ENCODE measurements at places on chromosomes 1 and 21.

DNA sequence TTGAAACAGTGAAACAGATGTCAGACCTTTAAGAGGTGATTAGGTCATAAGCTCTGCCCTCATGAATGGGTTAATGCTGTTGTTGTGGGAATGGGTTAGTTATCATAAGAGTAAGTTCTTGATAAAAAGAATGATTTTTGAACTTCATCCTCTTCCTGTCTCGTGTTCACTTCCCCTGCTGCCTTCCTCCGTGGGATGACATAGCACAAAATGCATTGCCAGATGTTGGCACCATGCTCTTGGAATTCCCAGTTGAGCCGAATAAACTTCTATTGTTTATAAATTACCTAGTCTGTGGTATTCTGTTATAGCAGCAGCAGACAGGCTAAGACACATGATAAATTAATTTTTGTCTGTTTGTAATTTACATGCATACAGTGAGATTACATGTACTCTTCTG lies 112.0 kb upstream of the LRRC7 start:
- DNase-seq: no peak

DNA sequence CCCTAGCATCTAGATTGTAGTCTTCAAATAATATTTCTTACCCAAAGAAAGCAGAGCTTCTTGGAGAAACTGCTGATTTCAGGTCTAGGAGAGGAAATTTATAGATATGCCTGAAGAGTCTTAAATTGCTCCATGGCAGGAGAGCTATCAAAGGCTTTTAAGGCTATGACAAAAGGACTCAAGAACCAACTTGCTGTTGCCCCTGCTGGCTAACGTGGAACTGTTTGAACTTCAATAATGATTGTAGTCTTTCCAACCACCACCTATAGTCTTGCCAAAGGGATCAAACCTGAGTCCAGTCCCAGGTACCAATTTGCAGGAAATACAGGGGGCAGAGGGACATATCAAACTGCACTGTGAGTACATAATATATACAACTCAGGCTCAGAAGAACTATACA lies 336.2 kb upstream of the ESRRG start:
- DNase-seq: no peak

DNA sequence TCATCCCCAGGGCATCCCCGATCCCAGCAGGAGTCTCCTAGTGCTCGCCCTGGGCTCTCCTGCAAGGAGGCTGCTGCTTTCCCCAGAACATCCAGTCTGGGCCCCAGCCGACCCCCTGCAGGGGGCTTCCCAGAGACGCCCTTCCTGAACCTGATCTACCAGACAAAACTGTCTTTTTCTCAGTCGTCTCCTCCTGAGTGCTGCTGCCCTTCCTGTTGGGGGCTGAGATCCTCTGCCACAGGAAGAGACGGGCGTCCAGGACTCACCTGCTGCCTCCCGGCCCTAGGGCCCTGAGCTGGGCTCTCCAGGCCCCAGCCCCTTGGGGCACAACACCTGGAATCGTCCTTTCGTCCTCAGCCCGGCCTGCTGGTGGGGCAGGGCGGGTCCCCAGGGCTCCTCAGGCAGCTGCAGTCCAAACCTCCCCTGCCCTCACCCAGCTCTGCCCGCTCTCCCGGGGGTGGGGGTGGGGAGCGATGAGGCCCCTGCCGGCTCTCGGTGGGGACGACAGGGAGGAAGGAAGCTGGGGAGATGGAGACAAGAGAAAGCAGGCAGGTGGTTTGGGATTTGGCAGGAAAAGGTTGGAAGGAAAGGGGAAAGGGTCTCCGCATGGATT lies 36.9 kb downstream of the TP73 start:
- no peak for DNase-seq

DNA sequence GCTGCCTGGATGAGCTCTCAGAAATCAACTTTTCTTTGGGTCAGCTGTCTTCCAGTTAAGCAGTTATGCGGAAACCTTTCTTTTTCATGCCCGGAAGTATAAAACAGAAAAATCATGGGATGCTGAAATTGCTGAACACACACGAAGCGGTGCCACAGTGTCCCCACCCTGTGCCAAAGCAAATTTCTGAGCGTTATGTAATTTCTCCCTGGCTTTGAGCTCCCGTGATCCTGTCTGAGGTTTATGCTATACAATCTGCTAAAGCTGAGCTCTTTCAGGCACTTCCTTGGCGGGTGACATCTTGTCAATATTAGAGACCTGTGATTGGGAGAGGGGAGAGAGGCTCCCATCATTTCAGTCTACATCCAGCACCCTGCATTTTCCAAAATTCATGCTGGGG lies 201.7 kb downstream of the ROR1 start:
- no peak for DNase-seq

- DNase-seq: no peak
Measured at GRCh38 chr1:235841938-235842545, 24.7 kb downstream of the LYST start.

- no peak for DNase-seq
Measured at GRCh38 chr1:235980976-235981375, 83.9 kb downstream of the NID1 start.

- DNase-seq: no peak
Measured at GRCh38 chr1:187854457-187854856, 1025.7 kb downstream of the PLA2G4A start.

DNA sequence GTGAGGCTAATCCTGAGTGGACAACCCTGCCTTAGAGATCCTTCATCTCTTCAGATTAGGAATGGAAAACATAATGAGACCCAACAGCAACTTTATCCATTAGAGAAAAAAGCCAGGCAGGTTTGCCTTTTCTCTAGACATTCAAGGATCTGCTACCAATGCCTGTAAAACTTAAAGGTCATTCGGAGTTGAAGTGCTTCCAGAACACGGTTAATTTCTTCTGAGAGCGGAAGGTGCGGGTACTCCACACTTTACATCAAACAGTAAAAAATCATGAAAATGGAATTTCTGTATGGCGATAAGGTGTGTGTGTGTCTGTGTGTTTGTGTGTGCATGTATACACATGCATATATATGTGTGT lies 65.2 kb upstream of the PRKACB start:
- no peak for DNase-seq

GRCh38 chr1:202627841-202628565 lies 82.3 kb downstream of the SYT2 start:
- DNase-seq: no peak

DNA sequence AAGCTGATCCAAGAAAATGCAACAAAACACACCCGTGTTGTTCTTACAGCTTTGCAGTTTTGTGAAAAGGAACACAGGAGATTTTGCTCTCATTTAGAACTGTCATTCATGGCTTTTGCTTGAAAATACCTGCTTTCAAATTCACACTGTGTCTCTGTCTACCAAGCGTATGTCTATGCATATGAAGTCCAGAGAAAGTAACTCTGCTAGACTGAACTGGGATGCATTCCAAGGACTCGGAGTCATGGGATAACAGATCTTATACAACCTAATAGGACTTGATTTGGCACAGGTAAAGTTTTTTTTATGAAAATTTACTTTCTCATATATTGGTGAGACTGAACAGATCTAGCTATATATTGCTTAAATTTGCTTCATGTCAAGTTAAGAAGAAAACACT lies 102.4 kb downstream of the PTGER3 start:
- DNase-seq: no peak

GRCh38 chr1:117970252-117970651 lies 40.7 kb downstream of the WDR3 start:
- no peak for DNase-seq

DNA sequence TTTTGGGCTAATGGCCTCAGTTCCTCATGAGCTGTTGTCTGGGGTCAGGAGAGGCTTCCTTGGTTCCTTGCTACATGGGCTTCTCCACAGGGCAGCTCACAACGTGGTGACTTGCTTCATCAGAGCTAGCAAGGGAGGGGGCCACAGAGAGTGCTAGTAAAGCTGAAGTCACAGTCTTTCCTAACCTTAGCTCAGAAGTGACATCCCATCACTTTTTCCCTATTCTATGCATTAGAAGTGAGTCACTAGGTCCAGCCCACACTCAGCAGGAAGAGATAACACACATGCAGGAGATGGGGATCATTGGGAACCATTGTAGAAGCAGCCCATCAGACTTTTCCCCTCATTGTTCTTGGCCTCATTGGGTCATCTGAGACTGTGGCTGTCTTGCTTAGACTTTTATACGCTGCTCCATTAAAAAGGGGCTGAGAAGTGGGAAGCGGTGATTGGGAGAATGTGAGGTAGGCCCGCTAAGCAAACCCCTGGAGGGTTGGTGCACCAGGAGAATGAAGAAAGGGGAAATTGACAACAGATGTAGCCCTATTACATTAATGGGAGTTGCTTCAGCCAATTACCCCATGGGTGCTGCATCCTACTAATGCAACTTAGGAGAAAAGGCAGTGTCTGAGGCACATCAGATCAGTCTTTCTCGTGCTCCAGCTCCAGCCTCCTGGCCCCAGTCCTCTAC lies 22.1 kb upstream of the IGSF21 start:
- no peak for DNase-seq

GRCh38 chr1:42379794-42380585 lies 602 bp upstream of the RIMKLA start:
- no peak for DNase-seq

GRCh38 chr1:175209493-175209921 lies 16.9 kb upstream of the KIAA0040 start:
- no peak for DNase-seq

DNA sequence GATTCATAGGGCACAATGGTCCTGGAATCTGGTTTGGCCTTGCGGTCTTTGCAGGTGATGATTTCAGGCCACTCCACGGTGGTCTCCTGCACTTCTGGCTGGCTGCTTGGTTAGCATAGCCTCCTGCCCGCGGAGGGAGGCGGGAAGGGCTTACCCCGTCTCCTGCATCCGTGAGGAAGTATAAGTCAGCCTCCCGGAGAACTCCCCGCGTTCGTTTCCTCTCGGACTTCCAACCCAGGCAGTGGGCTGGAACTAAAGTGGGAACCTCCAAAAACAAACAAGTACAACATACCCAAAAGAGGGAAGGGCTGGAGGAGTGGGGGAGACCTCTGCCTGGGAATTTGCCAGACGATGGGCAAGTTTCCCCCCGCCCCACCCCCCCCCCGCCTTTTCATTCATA lies 939 bp upstream of the CCN1 start:
- DNase-seq: no peak

DNA sequence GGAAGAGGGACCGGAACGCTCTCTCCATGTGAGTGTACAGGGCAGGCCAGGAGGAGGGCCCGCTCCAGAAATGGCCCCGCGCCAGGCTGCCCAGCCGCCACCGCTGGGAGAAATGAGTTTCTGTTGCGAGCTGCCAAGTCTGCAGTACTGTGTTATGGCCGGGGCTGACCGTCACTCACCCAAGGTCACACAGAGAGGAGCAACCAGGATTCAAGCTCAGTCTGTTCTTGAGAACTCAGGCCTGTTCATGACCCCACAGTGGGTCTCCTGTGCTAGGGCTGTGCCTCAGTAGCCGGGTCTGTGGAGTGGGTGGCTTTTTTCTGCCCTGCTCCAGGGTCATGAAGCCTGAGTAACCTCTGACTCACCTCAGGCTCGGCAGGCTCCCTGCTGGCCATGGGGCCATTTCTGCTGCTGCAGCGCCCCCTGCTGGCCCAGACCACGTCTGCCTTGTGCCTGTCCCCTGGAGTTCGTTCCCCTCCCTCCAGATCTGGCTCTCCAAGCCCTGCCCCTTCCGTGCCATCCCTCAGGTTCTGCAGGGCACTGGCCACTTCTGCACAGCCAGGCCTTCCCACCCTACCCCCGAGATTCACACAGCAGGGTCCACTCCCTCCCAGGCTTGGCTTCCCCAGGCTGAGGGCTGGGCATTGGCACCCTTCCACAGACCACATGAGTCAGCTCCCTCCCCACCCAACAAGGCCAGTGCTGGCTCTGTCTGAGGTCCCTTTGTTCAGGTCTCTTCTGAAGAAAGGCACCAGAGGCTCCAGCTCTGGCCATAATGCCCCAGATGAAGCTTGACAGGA lies 51.8 kb downstream of the EDN2 start:
- DNase-seq: peak; percentile 28

- no peak for DNase-seq
Measured at GRCh38 chr1:171943973-171944561, 102.8 kb downstream of the DNM3 start.

- DNase-seq: no peak
Measured at GRCh38 chr1:187001198-187001889, 172.6 kb downstream of the PLA2G4A start.

- no peak for DNase-seq
Measured at GRCh38 chr1:235239851-235240250, 78.8 kb upstream of the RBM34 start.

- peak; percentile 27 for DNase-seq
Measured at GRCh38 chr1:244046907-244047611, 4.0 kb upstream of the ZBTB18 start.

DNA sequence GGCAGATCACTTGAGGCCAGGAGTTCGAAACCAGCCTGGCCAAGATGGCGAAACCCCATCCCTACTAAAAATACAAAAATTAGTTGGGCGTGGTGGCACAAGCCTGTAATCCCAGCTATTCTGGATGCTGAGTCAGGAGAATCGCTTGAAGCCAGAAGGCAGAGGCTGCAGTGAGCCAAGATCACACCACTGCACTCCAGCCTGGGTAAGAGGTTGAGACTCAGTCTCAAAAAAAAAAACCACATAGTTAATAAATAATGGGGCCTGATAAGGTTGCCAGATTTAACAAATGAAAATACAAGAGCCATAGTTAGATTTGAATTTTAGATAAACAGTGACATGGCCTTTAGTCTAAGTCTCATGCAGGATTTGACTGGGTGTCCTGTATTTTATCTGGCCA lies 175.7 kb downstream of the ZZZ3 start:
- DNase-seq: no peak

DNA sequence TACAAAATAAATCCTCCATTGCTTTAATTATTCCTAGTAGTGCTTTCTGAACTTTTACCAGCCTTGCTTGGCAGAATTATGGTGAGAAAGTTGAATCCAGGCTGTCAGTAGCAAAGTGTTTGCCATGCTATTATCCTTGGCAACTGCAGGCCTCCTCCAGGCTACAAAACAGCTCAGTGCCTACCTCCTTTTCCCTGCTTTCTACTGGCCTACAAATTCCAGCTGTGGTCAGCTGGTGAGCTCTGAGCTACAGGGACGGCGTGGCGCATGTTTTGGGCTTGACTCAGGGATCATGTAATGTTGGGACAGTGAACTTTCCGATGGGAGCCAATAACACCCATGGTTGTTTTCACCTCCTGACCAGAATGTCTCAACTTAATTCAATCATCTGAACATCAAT lies 456.1 kb upstream of the ADAMTS5 start:
- DNase-seq: no peak

GRCh38 chr1:185058876-185059275 lies 13.5 kb downstream of the RNF2 start:
- DNase-seq: no peak

DNA sequence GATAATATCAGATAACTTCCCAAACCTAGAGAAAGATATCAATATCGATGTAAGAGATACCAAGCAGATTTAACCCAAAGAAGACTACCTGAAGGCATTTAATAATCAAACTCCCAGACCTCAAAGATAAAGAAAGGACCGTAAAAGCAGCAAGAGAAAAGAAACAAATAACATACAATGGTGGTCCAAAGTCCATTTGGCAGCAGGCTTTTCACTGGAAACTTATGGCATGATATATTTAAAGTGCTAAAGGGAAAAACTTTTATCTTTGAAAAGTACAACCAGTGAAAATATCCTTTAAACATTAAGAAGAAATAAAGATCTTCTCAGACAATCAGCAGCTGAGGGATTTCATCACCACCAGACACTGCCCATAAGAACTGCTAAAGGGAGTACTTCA lies 812.7 kb upstream of the ADAMTS5 start:
- no peak for DNase-seq

GRCh38 chr1:216818284-216818683 lies 95.1 kb upstream of the ESRRG start:
- no peak for DNase-seq

- no peak for DNase-seq
Measured at GRCh38 chr1:216606047-216606637, 117.1 kb downstream of the ESRRG start.

GRCh38 chr1:183188240-183188639 lies 2.2 kb downstream of the LAMC2 start:
- DNase-seq: no peak

GRCh38 chr1:158062174-158062573 lies 68.7 kb downstream of the KIRREL1 start:
- DNase-seq: no peak
